HS-27A (cell line): ENCODE measurements at places on chromosomes 2 and 18.

DNA sequence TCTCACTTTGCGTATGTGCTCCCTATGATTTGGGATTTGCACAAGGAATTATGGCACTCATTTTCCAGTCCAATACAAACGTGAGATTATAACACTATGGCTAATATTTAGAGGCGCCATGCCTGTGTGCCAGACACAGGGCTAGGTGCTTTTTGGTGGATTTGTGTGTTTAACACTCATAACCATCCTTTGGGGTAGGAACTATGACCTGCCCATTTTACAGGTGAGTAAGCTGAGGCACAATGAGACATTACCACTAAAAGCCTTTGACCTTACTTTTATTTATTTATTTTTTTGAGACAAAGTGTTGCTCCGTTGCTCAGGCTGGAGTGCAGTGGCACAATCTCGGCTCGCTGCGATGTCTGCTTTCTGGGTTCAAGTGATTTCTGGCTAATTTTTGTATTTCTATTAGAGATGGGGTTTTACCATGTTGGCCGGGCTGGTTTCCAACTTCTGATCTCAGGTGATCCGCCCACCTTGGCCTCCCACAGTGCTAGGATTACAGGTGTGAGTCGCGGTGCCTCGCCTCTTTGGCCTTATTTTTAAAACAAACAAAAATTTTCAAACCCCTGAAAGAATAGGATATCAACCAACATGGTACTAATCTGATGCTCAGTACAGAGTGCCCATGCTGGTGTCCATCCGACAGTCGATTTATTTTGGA, 26.6 kb upstream of the GLI2 start:
- DNase-seq = no peak

DNA sequence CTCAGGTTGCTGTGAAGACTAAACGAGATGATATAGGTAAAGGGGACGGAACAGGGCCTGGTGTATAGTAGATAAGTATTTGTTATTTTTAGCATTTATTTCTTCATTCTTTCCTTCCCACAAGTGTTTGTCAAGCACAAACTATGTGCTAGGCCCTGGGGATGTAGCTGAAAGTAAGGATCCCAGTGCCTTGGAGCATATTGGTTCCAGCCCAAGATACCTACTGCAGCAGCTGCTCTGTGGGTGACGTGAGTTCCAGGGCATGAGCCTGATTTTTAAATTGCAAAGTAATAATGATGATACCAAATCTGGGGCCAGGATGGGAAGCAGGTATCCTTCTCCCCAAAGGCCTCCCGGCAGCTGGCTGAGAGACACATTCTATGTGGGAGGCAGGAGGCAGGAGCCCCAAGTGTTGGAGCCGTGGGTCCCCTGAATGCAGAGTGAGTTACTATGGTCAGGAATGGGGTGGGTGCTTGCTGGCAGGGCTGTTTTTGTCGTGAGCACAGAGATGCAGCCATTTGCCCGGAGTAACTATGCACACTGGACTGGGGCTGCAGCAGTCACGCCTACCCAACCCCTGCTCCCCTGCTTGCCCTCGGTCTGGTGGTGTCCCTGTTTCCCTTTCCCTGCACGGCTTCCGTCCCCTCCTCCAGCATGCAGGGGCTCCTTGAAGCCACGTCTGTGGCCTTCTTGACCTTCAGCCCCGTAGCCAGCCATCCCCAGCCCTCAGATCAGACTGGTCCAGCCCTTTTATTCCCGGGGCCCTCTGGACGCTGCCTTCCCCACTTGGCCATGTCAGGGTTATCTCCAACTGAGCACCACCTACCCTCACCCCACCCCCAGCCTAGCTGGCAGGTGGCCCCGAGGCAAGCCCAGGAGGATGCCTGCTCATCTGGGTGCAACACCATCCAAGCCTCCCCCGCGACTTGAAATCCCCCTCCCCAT, 52.4 kb downstream of the INHBB start:
- no peak for DNase-seq

DNA sequence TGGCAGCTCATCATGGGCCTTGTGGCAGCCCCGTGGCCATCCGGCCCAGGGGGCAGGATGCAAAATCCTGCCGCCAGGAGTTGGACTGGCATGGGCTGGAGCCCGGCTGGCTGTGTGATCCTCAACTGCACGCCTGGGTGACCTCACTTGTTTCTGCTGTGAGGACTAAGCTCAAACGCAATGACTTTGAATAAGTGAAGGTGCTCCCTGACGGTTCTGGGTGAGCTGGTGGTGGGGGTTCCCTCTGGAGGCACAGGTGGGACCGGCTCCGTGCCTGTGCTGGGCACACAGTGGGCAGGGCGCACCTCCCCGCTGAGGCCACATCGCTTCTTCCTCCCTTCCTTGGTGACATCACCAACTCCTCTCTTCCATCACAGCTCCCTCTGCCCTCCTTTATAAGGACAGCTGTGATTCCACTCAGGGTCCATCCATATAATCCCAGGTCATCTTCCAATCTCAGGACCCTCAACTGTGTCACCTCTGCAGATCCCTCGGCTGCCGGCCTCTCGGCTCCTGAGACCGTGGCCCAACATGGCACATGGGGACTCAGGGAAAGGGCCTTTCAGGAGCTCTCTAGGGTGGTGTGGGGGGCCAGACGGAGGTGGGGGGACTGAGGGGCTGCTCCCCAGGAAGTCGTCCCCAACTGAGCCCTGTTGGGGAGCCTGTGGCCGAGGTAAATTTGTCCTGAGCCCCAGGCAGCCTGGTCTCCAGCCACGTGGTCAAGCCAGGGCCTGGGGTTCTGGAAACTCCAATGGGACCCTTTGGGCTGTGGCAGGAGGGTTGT, 75.5 kb upstream of the ODC1 start:
- no peak for DNase-seq

DNA sequence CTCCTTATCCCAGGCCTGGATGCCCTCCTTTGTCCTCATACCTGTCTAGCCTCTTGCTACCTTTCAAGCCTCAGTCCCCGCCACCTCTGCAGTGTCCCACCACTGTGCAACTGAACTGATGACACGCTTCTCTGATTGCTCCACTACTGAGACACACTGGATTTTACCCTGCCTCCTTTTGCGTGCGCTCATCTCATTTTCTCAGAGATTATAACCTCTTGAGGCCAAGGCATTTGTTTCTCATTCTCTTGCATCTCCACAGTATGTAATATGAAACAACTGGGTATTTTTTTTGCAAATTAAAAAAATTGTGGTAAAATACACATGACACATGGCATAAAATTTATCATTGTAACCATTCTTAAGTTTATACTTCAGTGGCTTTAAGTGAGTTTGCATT, 95.4 kb downstream of the PRKCE start:
- no peak for DNase-seq

- peak; percentile 62 for DNase-seq
Measured at GRCh38 chr18:68840554-68841263, 42.8 kb downstream of the CCDC102B start.

DNA sequence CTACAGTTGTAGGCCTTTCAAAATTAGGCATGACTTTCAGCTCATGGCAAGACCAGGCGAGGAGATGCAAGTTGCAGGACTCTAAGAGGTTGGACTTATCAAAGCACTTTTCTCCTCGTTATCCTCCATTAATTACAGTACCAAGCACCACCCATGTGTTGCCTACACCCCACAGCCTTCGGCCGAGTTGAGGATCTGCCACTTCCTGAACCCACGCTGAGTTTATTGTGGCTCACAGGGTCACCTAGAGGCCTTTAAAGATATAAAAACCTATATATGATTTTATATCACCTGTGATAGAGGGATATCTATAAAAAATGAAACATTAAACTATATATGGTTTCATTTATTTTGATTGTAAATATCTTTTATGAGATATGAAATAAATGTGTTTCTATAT, 2.6 kb downstream of the UGT1A10 start:
- no peak for DNase-seq

- DNase-seq = no peak
Measured at GRCh38 chr2:148512501-148512900, 132.1 kb upstream of the EPC2 start.

- DNase-seq = no peak
Measured at GRCh38 chr2:159890551-159891266, 92.7 kb upstream of the CD302 start.

DNA sequence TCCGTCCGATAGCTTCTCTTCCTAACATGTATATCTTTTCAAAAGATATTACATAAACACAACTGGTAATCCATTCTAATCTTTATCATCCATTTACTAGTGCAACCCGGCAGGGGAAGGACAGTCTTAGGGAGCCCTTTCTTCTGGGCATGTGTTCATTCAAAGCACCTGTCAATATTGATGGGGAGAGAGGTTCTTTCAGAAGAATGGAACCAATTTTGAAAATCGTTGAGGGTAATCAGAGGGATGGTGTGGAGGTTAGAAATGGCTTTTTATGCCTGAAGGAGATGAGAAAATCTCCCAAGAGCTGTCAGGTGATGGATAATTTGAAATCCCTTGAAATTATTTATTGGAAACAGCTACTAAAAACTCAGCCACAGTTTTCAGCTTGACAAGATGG, 561.9 kb upstream of the DCC start:
- DNase-seq = no peak

- DNase-seq = no peak
Measured at GRCh38 chr2:24652265-24653182, 140.7 kb downstream of the PTRHD1 start.

- no peak for DNase-seq
Measured at GRCh38 chr2:127078666-127079270, 28.2 kb downstream of the BIN1 start.

DNA sequence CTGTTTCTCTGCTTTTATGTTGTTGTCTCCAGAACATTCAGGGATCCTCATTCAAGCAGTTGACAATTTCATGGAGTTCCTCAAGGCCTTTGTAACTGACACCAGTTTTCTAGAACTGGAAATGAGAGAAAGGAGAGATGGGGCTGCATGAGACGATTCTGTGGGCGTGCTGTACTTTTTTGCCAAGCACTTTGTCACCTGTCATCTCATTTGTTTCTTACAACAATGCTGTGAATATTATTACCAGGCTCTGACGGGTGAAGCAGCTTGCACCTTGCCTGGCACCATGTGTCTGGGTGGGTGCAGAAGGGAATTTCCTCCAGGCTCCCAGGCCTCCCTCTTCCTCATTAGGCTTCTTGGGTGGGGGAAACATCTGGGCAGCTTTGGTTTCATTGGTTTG, 22.2 kb upstream of the ATOH8 start:
- no peak for DNase-seq

GRCh38 chr2:177340158-177340557, 52.4 kb upstream of the AGPS start:
- DNase-seq = no peak

- no peak for DNase-seq
Measured at GRCh38 chr2:173659509-173659908, 304.8 kb downstream of the CDCA7 start.

DNA sequence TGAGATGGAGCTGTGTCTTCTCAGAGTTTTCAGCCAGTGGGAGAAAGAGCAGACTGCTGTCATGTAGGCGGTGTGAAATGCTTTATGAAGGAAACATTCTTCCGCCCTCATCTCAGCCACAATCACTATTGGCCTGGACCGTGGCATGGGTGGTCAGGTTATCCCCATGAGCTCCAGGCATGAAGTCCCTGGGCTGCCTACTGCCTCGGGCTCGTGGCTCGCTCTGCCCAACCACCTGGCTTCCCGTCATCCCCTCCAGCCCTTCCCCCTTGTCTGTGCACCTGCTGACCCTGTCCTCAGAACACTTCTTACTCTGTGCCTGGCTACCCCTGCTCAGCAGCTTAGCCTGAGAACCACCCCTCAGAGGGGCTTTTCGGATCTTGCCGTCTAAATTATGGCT, 15.5 kb downstream of the COLEC11 start:
- DNase-seq = no peak

DNA sequence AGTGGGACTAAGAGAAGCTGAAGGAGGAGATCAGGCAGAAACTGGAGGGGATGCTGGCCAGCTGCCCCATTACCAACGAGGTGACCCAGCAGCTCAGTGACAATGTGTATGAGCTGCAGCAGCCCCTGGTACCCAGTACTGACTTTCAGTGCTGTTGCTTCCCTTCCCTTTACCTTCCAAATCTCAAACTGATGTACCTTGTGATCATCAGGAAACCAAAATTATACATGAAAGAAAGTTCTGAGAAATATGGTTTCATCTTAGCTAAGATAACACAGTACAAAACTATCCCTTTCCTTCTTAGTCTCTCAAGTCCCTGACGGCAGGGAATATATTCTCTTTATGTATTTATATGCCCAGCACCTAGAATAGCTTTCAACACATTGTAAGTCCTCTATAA, 52.3 kb upstream of the CERS6 start:
- no peak for DNase-seq

GRCh38 chr2:11080253-11081115, 74.8 kb upstream of the SLC66A3 start:
- no peak for DNase-seq

DNA sequence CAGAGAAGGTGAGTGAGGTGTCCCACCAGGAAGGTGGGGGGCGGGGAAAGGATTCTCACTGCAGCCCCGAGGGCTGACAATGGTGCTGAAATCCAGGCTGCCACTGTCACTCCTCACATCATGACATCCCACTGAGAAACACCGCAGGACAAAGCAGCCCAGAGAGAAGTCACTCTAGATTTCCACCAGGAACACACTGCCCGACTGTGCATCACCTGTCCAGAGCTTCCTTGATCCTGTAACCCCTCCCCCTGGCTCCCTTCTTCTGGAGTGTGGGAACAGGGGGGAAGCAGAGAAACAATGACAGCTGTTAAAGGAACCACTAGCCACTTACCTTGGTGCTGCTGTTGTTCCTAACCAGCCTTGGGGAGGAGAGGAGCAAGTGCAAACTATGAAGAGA, 69.9 kb downstream of the MRO start:
- DNase-seq = no peak

DNA sequence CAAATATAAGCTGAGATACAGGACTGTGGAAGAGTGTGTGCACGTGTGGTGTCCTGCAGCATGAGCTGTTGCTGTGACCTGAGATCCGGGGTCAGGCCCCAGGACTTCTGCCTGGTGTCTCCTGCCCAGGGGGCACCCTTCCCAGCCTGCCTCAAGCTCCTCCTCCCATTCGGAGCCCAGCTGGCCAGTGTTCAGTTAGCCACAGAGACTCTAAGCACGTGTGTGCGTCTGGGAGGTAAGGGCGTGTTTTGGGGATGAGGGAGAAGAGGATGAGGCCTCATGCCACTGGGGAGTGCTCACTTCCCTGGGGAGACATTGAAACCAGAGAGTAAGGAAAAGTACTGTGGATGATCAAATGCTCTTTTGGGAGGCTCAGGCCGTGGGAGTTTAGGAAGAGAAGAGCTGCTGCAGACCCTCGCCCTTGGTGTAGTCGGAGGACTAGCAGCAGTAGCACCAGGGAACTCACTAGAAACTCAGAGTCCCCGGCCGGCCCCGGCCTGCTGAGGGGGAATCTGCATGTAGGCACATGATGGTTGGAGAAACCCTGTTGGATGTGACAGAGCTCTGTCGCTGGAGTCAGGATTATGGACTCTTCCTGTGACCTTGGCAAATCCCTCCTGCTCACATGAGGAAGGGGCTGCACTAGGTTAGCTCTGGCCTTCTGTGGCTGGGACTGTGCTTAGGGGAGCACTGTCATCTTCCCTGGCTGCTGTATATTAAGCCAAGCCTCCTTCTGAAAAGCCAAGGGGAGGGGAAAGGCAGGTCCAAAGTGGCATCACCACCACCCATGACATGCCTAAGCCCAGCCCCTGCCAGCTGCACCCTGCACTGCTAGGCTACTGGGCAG, 231.1 kb downstream of the DYSF start:
- DNase-seq = no peak
